ENCODE measurements at places on chromosomes 3 and 15.

DNA sequence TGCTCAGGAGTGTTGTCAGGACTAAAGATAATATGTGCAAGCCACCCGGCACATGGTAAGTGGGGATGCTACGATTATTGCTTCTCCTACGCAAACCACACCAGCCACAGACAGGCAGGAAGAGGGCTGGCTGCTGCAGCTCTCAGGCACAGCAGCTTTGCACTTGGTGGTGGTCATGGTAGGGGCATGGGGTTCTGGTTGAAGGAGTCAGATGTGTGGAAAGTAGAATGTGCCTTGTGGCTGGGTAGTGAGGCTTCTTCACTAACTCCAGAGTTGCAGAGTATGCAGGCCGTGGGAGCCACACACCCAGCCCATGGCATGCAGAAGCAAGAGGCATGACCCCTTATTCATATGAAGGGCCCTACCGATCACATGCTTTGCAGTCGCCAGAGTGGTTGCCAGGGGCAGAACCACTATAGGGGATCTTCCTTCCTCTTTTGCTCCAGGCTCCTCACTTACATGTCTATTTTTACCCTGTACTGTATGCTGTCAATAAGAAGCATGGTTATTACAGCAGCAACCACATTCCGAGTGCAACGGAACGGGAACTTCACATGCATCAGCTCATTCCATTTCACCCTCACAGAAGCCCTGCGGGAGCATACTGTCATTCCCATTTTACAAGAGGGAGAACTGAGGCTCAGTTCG is 59.2 kb upstream of the HERC1 start:
- no peak for DNase-seq

- DNase-seq = peak; percentile 31
Observed at GRCh38 chr15:100770661-100771584, 108.7 kb upstream of the ALDH1A3 start.

DNA sequence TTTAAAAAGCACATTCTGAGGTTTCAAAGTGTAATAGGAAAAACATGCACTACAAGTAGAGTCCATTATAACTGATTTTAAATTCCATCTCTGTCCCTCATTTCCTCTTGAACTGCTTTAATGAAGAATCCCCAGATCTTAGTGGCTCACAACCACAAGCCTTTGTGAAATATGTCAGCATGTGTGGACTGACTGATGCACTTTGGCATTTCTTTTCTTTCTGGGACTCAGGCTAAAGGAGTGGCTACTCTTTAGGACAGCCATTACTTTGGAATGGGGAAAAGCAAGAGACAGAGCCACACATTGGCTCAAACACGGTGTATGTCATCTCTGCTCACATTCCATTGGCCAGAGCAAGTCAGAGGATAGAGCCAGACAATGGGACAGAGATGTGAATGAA is 139.6 kb downstream of the GRM7 start:
- no peak for DNase-seq

DNA sequence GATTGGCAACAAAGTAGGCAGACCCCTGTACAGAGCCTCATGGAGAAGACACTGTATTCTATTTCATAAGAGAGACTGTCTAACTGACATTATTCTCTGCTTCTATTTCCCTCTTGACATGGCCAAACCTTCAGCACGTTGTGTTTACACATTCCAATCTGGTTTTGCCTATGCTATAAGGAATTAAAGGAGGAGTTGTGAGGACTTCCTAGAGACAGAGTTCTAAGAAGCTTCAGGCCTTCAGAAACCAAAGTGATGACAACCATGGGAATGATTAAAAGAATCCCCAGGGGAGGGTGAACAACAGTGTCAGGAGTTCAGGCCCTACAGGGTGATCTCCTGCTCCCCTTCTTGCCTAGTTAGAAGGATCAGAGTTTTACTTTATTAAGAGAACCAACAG is 44.9 kb upstream of the CAPN7 start:
- DNase-seq = no peak

GRCh38 chr15:29115093-29115991 is 154.3 kb downstream of the NSMCE3 start:
- DNase-seq = no peak

DNA sequence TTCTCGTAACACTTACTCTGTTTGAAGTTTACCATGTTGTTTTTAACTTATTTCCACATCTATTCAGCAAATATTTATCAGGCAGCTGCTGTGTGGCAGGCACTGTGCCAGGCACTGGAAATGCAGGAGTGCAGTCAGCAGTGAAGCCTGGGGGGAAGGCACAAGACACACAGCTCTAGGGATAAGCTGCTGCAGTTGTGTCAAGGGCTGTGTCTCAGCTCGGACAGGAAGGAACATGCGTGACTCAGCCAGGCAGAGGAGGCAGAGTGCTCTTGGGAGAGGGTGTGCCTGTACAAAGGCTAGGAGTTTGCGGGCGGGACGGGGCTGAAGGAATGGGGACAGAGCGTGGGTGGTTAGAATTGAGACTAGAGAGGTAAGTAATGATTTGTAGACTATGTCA is 24.7 kb downstream of the LYSMD4 start:
- DNase-seq = peak; percentile 47

DNA sequence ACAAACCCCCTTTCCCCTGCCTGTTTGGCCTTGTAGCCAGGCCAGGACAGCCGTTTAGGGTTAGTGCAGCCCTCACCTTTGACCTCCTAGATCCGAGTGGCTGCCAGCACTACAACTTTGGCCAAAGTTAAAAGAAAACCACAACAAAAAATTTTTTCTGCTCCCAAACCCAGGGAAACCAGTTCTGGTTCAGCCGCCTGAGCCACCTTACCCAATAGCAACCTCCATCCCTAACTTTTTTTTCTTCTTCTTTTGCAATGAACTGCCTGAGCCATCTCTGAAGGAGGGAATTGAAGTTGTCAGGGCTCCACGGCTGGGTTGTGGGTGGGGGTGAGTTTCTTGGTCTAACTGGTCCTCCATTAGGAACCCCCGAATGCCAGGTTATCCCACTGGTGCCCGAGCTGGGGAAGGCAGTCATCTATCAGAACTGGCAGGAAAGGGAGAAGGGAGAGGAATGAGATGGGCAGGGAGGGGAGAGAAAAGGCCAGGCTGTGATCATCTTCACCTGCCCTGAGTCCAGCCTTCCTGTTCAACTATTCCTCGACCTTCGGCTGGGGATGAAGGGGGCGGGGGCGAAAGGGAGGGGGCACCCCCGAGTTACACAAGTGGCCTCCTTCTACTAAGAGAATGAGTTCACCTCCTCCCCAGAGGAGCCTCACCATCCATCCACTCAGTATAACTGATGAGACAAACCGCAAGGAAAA is 6.2 kb upstream of the NR2F2 start:
- no peak for DNase-seq

DNA sequence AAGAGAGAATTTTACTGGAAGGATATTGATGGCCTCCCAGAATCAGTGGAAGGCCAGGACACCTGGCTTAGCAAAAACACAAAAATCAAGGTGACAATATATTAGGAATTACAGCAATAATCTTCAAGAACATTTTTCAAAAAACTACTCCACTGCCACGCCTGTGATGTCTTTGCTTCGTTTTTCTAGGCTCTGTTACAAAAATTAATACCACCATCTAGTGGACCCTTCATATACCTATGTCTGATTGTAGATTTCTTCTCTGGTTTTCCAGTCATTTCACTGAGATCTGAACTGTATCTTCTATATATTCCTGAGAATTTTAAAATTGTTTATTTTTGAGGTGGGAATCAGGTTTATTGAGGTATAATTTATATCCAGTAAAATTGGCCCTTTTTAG is 5.6 kb upstream of the SLC33A1 start:
- DNase-seq = no peak

DNA sequence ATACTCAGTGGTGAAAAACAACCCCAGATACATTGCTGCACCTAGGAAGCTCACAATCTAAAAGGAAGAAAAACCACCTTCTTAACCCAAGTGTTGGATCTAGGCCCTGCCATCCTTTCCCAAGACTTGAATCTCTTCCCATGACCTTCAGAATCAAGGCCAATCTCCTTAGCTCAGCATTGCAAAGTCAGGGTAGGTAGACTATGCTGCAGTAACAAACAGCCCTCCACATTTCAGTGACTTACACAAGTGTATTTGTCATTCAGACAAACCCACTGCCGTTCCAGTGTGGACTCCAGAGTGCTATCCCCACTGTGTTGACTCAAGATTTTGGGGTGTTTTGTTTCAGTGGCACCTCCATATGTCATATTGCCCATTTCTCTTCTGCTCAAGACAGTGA is 278.4 kb downstream of the UACA start:
- no peak for DNase-seq

DNA sequence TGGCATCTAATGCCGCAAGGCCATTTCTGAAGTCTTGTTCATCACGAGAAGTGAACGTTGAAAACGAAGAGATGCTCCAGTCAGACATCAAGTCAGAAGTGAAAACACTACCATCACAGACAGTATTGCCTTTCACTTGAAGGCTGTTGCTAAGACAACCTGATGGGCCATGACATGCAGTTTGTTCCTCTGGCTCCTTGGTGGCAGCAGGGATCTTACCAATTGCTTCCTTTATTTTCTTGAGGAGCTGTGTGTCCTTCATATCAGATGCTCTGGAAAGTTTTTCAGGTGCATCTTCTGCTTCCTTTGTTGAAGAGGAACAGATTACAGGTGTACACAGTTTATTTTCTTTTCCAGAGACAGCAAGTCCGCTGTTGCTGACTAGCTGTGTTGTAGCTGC is 30.7 kb upstream of the MYLK start:
- DNase-seq = no peak

GRCh38 chr3:10017636-10018292 is 8.5 kb upstream of the FANCD2 start:
- DNase-seq = no peak

- DNase-seq = no peak
Observed at GRCh38 chr3:150783316-150783715, 20.3 kb upstream of the SIAH2 start.

- DNase-seq = no peak
Observed at GRCh38 chr3:171383206-171384018, 76.8 kb downstream of the TNIK start.

DNA sequence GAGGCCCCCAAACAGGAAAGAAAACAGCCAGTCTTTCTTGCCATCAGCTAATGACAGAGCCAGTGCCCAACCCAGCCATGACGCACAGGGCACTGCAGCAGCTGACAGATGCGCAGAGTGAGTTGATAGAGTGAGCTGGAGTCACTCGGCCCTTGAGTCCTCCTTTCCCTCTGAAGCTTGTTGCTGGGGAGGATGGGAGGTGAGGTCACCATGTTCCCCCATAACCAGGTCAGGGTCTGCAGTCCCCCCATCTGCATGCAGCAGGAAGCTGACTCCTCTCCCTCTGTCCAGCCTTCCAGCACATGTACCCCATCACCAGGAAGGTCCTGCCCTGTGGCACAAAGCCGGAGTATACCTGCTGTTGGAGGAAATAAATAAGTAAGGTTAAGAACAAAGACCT is 174.6 kb downstream of the ABHD5 start:
- DNase-seq = no peak

DNA sequence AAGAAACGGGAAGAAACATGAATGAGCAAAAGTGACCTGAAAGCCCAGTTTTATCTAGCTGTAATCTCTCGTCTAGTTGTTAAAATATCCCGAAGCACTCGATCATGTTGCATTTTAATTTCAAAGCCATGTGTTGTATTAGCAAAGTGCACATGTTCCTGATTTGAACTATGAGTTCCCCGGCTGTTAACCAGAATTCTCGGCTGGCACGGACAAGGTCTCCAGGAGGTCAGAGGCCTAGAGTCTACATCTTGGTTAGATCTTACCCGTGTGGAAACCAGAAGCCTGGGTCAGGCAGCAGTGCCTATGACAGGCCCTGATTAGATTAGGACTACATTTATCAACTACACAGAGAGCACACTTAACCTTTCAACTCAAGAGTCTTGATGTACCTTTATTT is 195.8 kb downstream of the CDIN1 start:
- DNase-seq = no peak

- no peak for DNase-seq
Observed at GRCh38 chr3:17905996-17906395, 163.6 kb upstream of the TBC1D5 start.

DNA sequence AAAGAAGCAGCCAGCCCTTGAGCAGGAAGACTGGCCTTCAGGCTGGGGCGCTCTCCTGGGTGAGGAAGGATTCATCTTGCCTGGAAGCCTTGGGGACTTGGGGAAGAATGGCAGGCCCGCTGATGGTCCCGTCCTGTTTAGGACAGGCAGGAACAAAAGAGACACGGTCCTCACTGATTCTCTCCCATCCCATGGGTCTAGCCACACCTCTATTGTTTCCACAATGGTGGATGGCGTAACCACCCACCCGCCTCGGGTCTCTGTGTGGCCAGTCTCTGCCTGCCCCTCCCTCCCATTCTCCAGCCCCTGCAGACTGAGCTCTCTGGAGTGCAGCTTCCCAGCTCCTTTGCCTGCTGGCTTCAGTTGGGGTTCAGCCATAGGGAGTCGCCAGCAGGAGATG is 284.3 kb downstream of the UACA start:
- DNase-seq = no peak

DNA sequence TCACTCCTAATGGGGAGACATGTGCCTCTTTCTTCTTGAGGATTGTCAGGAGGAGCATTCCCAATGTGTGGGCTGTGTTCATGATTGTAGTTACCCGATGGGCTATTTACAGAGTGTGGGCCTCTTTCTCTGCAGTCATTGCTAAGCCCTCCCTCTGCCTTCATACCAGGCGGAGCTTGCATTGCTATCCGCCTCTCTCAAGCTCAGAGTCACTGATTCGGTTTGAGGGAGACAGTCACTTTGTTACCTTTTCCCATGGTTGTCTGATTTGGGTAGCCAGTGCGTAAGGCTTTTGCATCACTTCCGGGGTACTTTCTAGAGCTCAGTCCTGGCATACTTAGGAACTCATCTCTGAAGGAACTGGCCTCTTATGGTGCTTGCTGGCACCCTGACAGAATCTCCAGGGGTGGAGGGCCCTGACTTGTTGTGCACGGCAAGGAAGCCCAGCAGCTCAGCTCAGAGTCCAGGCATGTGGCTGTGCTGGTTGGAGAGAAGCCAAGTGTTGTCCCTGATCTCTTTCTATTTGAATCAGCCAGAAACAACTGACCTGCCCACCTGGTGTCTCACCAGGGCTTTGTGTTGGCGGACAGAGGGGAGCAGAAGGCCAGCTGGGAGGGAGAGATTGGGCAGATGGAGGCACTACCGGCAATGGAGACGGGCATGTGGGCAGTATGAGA is 79.8 kb downstream of the EPHB1 start:
- no peak for DNase-seq

GRCh38 chr15:62641825-62642224 is 400.7 kb upstream of the TPM1 start:
- DNase-seq = no peak

- no peak for DNase-seq
Observed at GRCh38 chr3:37256447-37256846, 82.1 kb upstream of the LRRFIP2 start.

GRCh38 chr3:151281671-151282324 is 3.5 kb upstream of the P2RY14 start:
- DNase-seq = no peak

DNA sequence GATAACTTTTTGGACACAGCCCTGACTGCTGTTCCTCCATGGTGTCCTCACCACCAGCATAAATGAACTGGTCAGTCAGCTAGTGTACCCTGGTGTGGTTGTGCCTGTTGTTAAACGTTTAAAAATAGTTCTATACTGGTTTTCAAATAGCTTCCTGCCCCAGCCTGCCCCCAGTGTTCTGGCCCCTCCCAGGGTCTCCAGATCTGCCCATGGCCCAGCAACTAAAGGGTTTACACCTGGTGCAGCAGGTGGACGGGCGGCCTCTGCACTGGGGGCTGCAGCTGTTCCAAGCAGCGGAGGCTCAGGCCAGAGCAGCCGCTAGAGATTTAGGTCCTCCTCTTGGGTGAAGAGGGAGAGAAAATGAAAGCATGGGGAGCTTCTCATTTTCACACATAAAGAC is 6.1 kb upstream of the NR2E3 start:
- no peak for DNase-seq

- no peak for DNase-seq
Observed at GRCh38 chr3:155682426-155683343, 62.2 kb downstream of the PLCH1 start.

Data from prostate gland (tissue), 2 donors.